Ovary (tissue), 10 donors: ENCODE measurements at places on chromosomes 1 and 21. TPM values are rescaled to one million over a fixed set of nuclear protein-coding genes. Genes with fewer than 3 reads are reported as not detected.
A peak's percentile ranks its signal among the peaks of the same experiment; 100 is the strongest.

DNA sequence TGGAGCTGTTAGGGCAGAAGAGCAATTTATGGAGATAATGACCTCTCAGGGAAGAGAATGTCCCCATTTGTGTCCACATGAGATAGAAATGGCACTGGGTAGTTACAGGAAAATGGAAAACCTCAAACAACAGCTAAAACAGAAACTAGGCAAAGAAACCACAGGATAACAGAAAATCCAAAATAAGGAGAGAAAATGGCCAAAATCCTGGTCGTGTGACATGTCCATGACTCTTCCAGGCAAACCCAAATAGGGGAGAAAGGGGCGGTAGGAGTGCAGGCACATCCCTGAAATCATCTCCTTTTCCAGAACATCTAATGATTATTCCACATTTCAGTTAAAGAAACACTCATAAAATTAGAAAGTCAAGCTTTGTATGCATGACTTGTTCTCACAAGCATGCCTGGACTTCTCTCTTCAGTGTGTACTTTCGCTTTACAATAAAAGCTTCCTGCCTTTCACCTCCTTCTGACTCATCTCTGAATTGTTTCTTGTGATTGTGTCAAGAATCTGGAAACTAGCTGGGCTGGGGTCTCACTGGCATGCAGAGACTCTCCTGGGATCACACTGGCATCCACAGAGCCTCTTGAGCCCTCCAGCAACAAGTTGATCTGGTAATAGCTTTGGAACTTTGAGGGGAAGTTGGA is 171.4 kb upstream of the ZP4 start:
- no peak for DNase-seq

- DNase-seq: no peak
Observed at GRCh38 chr1:202123336-202123813, 658 bp downstream of the GPR37L1 start.

- no peak for DNase-seq
Observed at GRCh38 chr1:235938709-235939479, 72.2 kb upstream of the LYST start.

DNA sequence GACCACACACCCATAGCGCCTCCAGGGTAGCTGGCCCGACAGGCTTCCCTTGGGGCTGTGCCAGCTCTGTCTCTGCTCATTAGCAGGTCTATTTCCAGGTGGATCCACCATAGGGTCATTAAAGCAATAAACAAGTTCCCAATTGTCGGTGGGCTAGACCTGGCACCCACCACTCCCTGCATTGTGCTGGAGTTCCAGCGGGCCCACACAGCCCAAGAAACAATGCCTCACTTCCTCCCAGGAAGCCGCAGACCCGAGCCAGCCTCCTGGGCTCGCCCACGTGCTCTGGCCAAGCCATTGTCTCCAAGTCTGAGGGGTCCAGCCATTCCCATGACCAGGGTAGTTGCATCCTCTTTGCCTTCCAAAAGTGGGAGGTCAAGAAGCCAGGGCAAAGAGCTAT is 27.5 kb upstream of the SOX13 start:
- DNase-seq: no peak

- DNase-seq: no peak
Observed at GRCh38 chr21:44994695-44995342, 55.0 kb downstream of the SLX9 start.

FAM177B gene
- total RNA-seq: not detected

GRCh38 chr1:28296401-28297261 is 32.2 kb upstream of the MED18 start:
- peak; percentile 90 for DNase-seq

- no peak for DNase-seq
Observed at GRCh38 chr1:29352719-29353420, 116.5 kb downstream of the PTPRU start.
